Stimulated activated CD8-positive, alpha-beta memory T cell treated with anti-CD3 and anti-CD28 coated beads, Interleukin-15, amount 100 ng/mL, for 24 hours (primary cell): ENCODE measurements at places on chromosomes 3 and 15.

GRCh38 chr15:63363292-63363691, 18.4 kb downstream of the CA12 start:
- DNase-seq = no peak

DNA sequence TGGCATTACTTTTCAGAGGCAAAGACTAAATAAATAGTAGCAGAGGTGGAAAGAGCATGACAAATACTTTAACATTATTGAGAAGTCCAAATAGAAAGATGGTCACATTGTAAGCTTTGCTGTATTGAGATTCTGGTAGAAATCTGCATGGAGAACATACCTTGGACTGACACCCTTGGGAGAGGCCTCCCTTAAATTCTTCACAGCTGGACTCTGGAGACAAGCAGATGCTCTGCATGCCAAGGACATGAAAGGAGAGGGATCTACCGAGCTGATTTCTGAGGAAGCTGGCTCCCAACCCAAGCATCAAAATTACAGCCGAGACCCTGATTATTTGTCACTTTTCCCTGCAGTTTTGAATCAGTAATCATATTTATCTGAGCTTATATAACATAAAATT, 212.5 kb upstream of the COL8A1 start:
- DNase-seq = no peak

- no peak for DNase-seq
Observed at GRCh38 chr3:64276131-64276530, 50.9 kb upstream of the PRICKLE2 start.

- no peak for DNase-seq
Observed at GRCh38 chr15:30670056-30670455, 44.1 kb downstream of the ARHGAP11B start.

- DNase-seq = no peak
Observed at GRCh38 chr3:120645083-120645845, 36.8 kb downstream of the HGD start.

DNA sequence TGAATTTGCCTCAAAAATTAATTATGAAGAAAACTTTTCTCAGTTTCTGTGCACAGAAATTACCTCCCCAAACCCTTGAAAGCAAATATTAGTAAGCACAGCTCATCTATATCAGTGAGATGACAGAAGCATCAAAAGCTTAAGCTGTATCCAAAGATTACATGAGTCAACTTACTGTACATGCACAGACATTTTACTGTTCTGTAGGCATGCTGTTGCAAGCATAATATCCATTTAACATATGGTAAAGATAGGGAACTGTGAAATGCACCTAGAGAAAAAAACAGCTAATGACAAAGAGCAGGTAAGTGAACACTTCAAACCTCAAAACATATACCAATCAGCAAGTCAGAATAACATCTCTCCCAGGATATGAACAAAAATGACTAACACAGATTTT, 20.9 kb downstream of the SHOX2 start:
- no peak for DNase-seq
